ENCODE measurements at places on chromosomes 5 and 9. TPM values are rescaled to one million over a fixed set of nuclear protein-coding genes. Genes with fewer than 3 reads are reported as not detected.

MYOT gene
- total RNA-seq = not detected

NR5A1 gene
- not detected for total RNA-seq

PRELID2 gene
- 0.63 TPM for total RNA-seq

MCTP1 gene
- not detected for total RNA-seq

All from activated naive CD4-positive, alpha-beta T cell treated with anti-CD3 and anti-CD28 coated beads, Interleukin-2, amount 10 ng/mL, durations not matched to agents 5 hours and 36 hours (primary cell).